T-helper 1 cell (primary cell): ENCODE measurements at places on chromosomes 5 and 9.

- DNase-seq, result no peak
These were observed 287.7 kb downstream of the FBXL7 start for GRCh38 chr5:15787681-15788080.

GRCh38 chr5:92808474-92808873 is 772.5 kb downstream of the NR2F1-AS1 start:
- no peak for DNase-seq

DNA sequence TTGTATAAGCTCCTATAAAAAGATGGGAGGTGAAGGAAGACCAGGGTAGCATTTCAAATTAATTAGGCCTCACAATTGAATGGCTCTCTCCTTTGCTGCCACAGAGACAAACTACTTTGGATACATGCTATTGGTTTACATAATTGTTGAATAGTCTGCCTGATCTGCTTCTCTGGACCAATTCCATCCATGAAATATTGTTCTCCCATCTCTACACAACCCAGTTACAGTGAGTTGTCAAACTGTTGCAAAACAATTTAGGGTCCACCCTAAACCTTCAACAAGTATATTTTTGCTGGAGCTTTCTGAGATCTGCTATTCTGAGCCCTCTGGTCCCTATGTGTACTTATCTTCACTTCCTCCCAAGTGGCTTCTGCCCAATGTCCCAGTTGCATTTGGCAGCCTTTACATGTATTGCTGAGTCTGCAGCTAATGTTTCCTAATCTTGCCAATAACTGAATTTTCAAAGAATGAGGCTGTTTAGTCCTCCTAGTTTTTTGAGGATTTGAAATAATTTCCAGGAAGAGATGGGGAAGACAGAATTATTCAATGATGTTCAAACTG is 38.9 kb downstream of the AGTPBP1 start:
- no peak for DNase-seq

GRCh38 chr5:96657068-96657467 is 5.1 kb upstream of the CAST start:
- peak; percentile 4 for DNase-seq

- no peak for DNase-seq
These were observed 138.9 kb downstream of the RASEF start for GRCh38 chr9:82923912-82924605.

DNA sequence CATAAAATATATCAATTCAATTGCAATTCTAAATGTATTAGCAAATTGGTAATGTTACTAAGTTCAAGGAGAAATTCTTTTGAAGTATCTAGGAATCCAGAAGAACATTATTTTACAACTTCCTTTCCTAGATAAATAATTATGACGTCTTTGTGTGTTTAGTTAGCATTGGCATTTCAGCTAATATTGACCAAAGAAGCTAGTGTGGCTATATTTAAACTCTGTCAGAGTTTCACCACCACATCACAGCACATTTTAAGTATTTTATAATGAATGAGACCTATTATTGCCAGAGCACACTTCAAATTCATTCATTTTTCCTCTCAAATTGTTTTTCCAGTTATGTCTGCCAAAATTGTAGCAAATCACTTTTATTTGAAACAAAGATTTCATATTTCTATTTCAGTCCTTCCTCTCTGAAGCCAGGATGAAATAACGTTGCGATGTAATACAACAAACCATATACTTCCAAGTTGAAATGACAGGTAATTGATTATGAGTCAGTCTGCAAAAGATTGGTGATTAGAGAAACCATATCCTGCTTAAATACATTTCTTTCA is 18.9 kb downstream of the PLK2 start:
- no peak for DNase-seq

DNA sequence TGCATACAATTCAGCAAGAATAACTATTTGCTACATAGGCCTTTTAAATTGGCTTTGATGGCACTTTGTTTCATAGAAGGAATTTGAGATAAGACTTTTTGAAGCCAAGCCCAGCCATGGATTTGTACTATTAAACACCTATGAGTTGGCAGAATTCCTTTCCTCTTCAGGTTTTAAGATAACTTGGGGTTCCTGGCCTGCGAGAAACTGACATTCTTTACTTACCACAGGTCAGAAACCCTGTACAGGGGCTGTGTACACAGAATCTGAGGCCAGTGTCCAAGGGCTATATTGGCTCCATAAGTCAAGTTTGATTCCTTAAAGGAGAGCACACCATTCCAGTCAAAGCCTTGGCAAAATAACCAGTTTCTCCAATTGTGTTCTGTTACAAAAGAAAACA is 10.8 kb upstream of the BTNL3 start:
- no peak for DNase-seq

DNA sequence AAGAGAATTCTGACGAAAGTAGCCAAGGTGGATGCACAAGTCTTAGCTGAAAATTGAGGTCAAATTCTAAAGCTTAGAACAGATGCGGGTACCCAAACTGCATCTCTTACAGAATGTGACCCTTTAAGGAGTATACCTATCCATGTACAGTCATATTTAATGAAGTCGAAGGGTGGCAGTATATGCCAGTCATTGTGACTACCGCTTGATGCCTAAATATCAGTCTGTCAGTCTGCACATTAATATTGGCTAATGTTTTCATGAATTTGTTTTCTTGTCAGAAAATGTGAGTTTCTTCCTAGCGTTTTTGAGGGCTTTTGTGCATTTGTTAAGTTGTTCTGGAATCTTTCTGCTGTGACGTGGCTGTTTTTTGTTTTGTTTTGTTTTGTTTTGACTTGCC is 264.5 kb upstream of the ELAVL2 start:
- no peak for DNase-seq

DNA sequence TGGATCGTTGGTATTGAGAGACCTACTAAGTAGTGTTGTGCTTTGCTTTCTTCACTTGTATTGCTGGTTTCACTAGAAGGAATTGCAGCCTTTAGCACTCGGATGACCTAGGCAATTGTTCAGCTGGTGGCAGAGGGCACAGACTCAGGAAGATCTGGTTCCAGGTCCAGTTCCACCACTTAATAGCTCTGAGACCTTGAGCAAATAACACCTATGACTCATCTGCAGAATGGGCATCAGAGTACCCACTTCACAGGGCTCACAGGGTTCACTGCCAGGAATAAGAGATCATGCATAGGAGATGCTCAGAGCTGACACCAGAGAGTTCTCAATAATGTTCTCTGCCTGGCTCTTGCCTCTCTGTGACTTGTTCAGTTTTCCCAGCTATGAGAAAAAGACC is 133.6 kb downstream of the SIL1 start:
- DNase-seq, result no peak

DNA sequence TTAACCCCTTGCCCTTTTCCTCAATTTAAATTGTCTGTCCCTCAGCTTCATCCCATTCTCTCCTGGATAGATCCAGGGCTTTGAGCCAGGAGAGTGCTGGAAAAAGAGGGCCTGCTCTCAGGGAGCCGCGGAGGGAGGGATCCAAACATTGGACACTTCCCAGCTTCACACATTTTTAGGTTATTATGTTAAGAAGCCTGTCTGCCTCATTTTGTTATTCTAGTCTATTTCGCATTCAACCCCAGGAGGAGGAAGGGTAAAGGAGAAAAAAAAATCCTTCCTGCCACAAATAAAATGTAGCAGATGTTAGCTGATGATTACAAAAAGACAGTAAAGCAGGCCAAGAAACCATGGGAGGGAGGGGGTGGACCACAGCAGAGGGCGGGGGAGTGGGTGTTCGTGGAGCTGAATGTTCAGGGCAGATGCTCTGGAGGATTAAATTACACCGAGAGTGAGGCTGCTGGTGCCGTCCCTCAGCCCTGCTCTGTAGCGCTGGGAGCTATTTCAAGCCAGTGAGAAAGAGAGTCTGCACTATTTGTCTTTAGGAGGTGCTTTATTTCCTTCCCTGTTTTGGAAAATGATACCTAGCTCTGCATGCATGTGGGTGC is 60.6 kb upstream of the ZFR start:
- DNase-seq, result no peak

- DNase-seq, result no peak
These were observed 57.6 kb downstream of the PRELID2 start for GRCh38 chr5:145777445-145778063.

- DNase-seq, result no peak
These were observed 1.4 kb downstream of the NR3C1 start for GRCh38 chr5:143402017-143402552.

DNA sequence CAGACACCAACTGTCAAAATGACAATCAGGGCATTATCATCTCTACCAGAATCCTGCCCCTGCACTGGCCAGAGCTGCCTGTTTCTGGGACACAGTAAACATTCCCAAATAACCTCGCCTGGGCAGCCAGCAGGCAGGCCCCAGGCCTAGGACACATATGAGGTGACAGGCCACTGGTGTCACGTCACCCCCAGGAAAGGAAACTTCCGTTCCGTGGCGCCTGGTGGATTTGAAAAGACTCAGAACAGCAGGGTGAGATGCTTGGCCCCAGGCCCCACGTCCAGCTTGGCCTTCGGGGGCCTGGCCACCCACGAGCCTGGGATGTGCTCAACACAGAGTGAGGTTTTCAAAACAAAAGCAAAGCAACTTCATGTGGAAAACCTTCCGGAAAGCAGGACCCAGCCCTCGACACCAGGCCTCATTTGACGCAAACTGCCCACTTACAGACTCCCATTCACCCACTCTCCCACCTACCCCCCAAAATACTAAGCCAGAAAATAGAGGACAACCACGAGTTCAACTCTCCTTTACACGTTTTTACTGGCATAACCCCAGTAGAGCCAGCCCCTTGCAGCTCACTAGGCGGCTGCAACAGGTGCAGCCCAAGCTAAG is 1.2 kb downstream of the SEMA4D start:
- DNase-seq, result no peak

GRCh38 chr5:77076961-77077828 is 9.9 kb downstream of the ZBED3 start:
- peak; percentile 35 for DNase-seq

GRCh38 chr5:169970911-169971765 is 9.2 kb downstream of the INSYN2B start:
- no peak for DNase-seq

DNA sequence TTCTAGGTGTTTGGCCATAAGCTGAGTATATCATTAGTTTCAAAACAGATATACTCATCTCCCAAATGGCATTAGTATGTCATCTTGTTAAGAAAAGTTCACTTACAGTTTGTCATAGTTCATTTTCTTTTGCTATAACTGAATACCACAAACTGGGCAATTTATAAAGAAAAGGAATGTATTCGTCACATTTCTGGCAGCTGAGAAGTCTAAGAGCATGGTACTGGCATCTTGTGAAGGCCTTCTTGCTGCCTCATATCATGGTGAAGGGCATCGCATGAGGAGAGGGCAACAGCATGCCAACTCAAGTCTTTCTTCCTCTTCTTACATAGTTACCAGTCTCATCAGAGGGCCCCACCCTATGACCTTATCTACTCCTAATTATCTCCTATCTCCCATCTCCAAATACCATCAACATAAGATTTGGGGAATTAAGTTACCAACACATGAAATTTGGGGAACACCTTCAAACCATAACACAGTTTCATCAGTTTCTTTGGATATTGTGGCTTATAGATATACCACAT is 20.4 kb upstream of the ITGA1 start:
- no peak for DNase-seq
